NCI-H526 treated with DMSO at 0.1 percent for 48 hours (cell line): ENCODE measurements at places on chromosomes 6 and 20.
A peak's percentile ranks its signal among the peaks of the same experiment; 100 is the strongest.

- peak; percentile 68 for DNase-seq
Measured at GRCh38 chr6:132962936-132963868, 148.8 kb downstream of the RPS12 start.

GRCh38 chr6:16511723-16512489 lies 249.4 kb downstream of the ATXN1 start:
- DNase-seq: peak; percentile 58

DNA sequence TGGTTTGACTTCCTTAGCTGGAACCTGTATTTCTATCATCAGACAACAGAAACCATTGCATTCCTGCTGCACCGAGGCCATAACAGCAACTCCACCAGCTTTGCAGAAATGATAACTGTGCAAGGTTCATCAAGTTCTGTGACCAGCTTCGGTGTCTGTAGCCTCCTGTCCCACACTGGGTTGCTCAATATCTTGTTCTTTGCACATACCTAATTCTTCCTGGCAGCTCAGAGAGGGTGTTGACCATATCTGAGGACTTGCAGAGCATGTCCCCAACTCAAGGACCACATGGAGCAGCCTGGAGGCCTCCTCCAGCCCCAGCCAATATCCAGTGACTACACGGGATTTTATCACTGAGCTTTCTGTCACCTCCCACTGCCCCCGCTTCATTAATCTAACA lies 59.3 kb upstream of the SCAF8 start:
- DNase-seq: no peak

DNA sequence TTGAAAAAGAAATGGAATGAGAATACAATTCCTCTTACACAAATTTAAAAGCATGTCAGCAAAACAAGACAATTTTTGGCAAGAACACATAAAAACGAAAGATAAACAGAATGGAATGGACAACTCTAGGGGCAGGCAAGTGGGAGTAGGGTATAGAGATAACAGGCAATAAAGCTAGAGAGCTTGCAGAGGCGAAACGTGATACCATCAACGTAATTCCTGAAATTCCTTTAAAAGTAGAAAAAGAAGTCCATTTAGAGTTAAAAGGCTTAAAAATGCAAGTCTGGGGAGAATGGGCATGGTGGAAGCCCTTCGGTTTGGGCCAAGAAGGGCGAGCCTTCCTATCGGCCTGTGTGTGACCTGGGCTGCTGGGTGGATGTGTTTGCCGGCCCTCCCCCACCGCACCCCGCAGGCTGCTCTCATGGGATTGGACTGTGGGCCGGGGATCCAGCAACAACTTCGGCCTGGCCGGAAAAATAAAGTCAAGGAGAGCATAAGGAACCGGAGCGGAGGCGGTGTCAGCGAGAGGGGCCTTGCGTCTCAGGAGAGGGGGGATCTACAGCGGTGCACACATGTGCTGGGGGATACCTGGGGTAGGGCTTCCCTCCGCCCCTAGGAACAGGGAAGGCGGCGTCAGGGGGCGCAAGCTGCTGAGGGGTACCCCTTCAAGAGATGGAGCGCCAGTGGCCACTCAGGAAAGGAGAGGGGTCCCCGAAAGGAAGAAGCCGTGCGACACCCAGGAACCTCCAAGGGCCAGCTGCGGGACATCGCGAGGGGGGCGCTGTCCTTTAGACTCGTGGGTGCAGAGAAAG lies 4.1 kb downstream of the TMEM239 start:
- DNase-seq: no peak

DNA sequence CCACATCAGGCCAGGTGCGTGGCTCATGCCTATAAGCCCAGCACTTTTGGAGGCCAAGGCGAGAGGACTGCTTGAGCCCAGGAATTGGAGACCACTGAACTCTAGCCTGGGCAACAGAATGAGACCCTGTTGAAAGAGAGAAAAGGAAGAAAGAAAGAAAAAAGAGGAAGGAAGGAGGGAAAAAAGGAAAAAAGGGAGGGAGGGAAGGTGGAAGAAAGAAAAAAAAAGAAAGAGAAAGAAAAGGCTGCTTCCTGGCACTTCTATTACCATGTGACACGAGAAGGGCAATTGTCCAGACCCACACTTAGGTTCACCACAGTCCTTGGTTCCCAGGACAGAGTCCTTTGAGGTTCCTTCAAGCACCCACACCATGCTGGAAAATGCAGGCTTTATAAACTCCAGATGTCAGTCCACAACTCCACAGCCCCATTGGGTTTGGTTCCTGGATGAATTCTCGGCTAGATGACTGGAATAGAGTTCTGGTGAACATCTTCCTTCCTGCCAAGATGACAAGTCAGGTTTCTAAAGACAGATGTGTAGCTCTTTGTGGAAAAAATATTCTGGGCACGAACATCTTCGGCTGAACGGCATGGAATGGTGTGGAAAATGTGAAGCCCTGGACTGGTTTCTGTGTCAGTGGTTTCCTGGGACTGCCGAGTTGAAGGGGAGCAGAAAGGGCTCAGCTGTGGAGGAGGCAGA lies 32.5 kb downstream of the NT5E start:
- no peak for DNase-seq

GRCh38 chr6:92647630-92648029 lies 771.7 kb downstream of the EPHA7 start:
- DNase-seq: no peak

- DNase-seq: no peak
Measured at GRCh38 chr20:48002517-48002970, 217.3 kb upstream of the SULF2 start.
